NCI-H1930 (cell line): ENCODE measurements at places on chromosomes 6 and 20.

DNA sequence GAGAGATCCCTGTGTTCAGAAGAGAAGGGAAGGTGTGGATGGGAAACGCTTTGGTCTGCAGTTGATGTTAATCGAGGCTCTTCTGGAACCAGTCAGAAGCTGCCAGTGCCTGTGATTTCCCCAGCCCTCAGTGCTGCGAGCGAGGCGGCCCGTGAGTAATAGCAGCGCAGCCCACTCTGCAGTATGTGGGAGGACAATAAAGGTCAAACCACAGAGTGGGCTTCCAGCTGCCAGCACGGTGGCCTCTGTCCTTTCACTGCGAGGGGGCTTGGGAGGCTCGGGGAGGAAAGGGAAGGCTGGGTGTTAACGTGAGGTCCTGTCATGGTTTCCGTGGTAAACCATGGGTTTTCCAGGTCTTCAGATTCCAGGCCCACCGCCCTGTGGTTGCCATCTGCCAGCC, 32.3 kb upstream of the TAGAP start:
- no peak for DNase-seq

DNA sequence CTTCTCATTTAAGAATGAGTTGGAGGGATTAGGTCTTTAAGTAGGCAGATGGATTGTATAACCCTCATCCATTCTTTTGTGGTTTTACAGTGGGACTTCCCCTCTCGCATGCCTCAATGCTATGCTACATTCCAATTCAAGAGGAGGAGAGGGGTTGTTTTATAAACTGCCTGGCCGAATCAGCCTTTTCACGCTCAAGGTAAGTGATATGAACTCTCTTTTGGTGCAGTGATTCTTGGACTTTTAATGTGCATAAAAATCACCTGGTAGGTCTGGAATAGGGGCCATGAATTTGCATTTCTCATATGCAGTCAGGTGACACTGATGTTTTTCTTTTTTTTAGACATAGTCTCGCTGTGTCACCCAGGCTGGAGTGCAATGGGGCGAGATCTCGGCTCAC, 10.8 kb downstream of the ASXL1 start:
- no peak for DNase-seq

DNA sequence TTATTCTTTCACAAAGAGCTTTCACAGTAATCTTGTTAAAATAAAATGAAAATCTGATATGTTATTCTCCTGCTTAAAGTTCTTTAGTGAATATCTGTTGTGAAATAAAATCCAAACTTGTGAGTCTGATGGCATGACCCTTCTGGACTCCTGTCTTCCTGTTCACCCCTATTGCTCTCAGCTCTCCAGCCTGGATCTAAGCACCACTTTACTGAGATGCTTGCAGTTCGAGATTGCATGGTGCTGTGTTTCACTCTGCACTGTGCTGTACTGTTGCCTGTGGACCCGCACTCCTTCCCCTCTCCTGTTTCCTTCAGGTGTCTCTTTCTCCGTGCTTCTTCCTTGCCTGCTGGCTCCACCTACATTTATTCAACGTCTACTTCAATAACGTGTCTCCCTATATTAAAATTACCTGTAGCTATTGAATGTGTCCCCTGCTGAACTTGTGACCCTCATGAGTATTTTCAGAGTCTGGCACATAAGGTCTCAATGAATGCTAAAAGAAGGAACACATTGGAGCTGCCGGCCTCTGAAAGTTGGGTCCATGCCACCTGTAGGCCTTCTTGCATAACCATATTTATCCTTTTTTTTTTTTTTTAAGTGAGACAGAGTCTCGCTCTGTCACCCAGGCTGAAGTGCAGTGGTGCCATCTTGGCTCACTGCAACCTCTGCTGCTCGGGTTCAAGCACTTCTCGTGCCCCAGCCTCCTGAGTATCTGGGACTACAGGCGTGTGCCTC, 100.1 kb downstream of the ARID1B start:
- no peak for DNase-seq

DNA sequence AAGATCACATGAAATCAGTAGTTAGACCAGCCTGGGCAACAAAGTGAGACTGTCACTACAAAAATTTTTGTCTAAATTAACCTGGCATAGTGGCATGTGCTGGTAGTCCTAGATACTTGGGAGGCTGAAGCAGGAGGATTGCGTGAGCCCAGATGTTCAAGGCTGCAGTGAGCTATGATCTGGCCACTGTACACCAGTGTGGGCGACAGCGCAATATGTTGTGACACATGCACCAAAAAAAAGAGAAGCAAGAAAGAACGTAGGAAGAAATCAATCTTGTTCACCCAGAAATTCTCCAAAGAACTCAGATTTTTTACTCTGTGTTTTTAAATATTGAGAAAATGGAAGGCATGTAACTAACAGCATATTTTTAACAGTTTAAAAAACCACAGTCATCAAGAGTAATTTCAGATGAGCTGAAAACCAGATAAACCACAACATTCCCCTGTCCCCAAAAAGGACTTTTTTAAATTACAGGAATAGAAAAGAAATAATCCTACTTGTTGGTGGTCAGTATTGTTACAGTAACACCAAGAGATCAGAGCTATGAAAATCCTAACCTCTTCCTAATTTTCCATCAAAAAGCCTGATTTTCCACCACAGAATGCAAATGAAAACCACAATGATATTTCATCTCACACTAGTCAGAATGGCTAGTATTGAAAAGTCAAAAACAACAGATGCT, 240.2 kb downstream of the KHDC1L start:
- DNase-seq: no peak

GRCh38 chr6:24440897-24441598, 38.3 kb downstream of the MRS2 start:
- no peak for DNase-seq

- DNase-seq: no peak
These were observed 47.4 kb upstream of the FAM83C start for GRCh38 chr20:35339636-35340035.

DNA sequence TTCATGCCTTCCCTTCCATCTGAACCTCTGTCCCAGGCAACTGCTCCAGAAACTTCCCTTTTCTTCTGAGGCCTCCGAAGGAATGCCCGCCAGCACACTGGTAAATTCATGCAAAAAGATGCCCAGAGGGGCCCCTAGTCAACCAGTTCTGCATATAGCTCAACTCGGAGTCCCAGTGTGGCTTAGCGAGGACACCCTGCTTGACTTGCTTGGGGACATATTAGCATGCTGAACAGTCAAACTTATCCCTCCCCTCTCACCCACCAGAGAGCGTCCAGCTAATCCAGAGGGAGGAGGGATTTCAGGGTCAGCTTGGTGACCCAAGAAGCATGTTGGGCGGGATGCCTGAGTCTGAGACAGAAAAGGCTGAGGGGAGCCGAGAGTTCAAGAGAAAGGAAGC, 23.0 kb upstream of the MDFI start:
- DNase-seq: no peak

DNA sequence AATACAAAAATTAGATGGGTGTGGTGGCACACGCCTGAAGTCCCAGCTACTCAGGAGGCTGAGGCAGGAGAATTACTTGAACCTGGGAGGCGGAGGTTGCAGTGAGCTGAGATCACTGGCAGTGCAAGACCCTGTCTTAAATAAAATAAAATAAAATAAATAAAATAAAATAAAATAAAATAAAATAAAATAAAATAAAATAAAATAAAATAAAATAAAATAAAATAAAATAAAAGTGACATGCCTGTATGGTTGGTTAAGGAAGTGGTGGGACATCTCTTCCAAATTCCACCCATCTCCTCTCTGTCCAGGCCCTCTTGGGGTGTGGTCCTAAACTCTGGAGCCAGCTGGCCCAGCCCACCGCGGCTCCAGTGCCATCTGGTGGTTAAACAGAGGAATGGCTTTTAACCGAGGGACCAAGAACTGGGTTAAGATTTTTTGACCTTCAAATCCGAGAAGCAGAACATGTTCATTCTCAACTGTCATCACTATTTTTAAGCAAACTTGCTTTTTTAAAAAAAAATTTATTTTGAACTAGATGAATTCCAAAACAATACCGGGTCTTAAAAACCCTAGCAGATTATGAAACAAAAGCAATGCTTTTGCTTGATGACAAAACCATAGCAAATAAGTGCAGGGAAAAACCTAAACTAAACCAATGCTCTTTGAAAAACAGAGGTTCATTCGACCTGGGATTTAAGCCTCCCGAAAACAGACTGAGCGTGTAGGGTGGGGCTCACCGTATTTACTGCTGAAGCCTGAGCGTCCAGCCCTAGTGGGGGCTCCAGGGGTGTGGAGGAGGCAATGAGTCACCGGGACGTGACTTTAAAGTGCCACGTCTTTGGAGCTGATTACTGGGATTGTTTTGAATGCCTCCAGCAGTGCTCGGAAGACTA, 68.8 kb downstream of the CDC5L start:
- peak; percentile 36 for DNase-seq

DNA sequence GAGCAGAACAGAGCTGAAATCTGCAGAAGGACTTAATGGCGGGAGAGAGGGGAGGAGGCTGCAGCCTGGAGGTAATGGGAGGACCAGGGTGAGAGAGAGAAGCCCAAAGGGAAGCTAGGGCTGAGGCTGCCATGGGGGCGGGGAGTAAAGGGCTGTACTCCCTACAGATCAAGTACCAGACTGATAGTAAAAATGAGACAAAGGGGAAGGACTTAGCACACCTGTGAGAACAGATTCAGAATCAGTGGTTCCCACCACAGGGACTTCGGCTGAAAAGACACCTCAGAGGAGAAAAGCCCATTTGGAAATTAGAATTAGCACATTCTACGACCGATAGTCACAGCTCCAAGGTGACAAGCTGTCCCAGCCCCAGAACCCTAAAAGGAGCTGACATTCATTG, 6.4 kb upstream of the TBXT start:
- no peak for DNase-seq

GRCh38 chr6:160013987-160014868, 45.3 kb downstream of the IGF2R start:
- no peak for DNase-seq

DNA sequence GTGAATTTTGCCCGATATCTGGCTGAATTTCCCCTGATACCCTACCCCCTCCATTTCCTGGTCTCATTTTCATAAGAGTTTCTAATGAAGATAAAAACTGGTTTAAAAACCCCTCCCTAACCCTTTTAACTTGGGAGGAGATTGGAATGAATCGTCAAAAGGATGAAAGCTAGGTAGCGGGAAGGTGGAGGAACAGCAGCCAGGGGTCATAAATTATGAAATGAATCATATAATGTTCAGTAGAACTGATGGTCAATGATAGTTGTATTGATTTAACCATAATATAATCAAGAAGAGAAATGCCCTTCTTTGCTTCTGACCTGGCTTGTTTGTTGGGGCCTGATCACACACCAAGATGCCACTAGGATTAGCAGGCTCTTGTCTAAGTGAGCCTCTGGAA, 38.5 kb upstream of the SGK1 start:
- DNase-seq: no peak

GRCh38 chr6:31272836-31273626, 1.1 kb upstream of the HLA-C start:
- DNase-seq: no peak

DNA sequence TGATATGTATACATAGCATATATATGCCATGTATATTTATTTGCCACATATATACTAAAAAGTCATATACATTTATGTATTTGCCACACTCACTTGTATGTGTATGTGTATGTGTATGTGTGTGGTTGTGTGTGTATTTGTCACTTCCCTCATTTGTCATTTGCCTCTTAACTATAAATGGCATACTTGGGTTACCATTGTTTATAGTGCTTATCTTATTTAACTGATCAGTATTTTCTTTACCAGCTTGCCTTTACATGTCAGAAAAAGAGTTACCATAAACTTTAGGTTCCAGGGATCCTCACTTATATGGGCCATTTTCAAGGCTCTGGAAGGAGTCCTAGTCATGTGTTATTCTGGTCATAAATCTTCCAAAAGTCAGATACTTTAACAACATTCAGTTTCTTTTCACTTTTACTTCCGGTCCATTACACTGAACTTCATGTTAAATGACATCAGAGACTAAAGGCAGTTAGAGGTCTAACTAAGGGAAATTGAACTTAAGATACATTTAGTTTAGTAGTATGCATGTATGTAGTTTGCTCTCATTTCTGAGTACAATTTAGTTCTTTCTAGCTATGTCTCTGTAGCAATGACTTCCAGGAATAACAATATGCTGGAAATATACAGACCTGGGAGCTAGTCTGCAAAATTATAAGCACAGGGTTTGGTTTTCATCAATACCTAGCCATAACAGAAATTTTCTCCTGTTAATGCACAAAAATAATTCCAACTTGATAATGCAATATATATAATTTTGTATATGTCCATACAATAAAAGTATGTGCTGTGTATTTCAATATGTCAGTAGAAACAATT, 33.7 kb upstream of the HIVEP1 start:
- DNase-seq: no peak

DNA sequence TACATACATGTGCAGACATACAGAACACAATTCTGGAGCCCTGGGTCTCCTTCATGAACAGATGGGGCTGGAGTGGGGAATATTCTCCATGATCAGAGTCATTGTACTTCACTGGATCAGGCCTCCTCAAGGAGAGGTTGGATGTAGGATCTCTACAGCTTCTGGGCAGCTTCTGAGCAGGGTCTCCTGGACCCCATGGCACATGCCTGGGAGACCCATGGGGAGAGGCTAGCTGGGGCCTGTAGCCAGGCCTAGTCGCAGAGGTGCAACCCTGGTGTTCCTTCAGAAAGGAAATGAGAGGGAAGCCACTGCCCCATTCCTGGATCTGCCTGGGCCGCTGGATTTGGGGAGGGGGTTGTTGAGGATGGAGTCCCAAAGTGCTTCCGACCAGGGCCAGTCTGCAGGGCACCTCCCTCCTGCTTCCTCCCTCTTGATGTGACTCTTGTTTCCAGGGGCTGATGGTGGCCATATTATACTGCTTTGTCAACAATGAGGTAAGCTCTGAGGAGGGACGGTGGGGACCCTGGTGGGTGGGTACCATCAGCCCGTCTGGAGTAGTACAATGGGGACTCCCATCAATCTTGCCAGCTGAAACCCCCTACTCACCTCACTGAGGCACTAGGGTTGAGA, 31.8 kb downstream of the GLP1R start:
- no peak for DNase-seq

DNA sequence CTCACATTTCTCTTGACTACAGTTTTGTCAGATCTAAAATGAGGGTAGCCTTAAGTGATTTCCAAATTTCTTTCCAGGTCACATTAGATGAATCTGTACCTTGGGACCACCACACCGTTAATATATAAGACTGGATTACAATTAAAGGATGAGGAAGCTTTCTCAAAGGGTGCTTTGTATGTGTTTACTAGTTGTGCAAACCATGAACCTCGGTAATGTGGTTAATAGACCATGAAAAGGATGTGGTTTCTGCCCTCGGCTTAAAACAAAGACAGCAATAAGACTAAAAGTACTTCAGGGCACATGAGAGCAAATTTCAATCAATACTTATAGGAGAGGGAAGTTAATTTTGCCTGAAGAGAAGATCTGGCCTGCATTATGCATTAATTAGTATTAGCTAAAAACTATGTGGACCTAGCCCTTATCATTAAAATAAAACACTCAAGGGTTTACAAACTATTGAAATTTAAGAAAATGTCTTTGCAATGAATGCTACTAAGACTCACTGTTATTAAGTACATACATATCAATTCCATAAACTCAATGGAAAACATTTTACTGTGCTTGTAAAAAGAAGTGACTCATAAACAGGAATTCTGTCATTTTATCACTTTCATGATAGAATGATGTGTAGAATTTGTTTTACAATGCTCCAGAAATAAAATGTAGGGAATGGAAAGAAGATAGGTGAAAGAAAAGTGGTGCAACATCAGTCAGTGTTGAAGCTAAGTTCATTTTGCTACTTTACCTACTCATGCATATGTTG, 936 bp upstream of the TMX4 start:
- DNase-seq: no peak

- DNase-seq: no peak
These were observed 37.3 kb downstream of the ZNF217 start for GRCh38 chr20:53556267-53556897.

GRCh38 chr6:11076540-11076939, 17.1 kb upstream of the SMIM13 start:
- no peak for DNase-seq

GRCh38 chr6:166707045-166707444, 80.0 kb upstream of the RPS6KA2 start:
- peak; percentile 6 for DNase-seq
